ENCODE measurements at places on chromosomes 11 and 22.

DNA sequence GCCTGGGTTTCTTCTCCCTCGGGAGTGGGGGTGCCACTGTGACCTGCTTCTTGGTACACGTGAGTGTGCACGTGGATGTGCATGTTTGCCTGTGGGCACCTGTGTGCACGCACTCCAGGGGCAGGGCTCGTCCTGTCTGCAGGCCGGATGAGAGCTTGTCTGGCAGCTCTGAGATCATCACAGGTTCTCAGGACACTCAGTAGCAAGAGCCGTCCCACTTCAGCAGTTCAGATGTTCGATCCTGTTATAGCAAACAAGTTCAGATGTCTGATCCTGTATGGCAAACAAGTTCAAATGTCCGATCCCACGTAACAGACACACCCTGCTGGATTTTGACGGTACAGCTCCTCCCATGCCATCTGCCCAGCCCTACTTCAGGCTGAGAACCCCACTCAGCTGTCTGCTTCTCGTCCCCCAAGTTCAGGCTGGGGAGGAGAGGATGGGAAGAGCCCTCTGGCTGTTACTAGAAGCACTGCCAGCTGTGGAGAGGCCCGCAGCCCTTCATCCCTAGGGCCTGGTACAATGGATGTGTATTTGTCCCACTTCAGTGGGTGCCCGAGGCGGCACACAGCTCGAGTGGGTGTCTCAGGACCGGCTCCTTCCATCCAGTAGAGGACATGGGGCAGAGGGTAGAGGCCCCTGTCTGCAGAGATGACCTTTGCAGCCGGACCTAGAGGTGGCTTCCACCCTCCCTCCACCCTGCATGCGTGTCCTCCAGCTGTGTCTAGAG is 1126.9 kb downstream of the BRD1 start:
- no peak for DNase-seq

DNA sequence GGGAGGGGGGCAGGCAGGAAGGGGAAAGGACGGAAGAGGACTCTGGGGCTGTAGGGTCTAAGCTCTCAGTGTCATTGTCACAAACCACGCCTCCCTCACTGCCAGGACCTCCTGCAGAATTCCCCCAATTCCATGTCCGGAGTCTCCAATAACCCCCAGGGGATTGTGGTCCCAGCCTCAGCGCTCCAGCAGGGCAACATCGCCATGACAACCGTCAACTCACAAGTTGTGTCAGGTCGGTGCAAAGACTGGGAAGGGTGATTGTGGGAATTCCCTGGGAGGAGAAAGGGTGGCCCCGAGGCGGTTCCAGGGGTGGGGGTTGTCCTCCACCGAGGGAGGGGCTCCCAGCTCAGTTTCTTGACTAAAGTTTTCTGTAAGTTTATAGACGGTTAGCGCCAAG is 86.0 kb downstream of the FEZ1 start:
- DNase-seq, result peak; percentile 17

- DNase-seq, result no peak
Measured at GRCh38 chr11:129190087-129190486, 2.0 kb downstream of the ARHGAP32 start.

- no peak for DNase-seq
Measured at GRCh38 chr11:114876234-114876633, 197.9 kb downstream of the NXPE2 start.

DNA sequence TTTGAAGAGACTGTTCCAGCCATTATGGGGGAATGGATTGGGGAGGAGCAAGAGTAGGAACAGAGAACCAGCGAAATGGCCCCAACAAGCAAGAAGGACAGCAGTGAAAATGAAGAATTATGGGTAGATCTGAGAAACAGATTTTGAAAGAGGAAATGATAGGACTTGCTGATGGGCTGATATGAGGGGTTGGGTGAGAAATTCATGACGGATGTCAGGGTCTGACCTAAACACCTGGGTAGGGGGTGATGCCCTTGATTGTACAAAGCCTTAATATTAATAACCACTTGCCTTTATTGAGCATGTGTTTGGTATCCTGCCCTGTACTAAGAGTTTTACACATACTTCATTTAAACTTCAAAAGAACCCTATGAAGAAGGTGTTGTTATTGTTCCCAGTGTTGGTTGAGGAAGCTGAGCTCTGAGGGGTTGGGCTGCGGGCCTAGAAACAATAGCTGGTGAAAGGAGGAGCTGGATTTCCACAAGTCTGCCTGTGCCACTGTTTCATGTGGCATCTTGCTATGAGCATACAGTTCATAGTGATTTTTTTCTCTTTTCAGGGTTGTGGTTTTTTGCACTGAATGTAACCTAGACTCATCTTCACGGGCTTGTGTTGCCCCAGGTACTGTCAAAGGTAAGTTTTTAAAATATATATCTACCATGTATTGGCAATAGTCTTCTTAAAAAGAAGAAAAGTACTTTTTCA is 61.1 kb upstream of the TNRC6B start:
- DNase-seq, result peak; percentile 69

DNA sequence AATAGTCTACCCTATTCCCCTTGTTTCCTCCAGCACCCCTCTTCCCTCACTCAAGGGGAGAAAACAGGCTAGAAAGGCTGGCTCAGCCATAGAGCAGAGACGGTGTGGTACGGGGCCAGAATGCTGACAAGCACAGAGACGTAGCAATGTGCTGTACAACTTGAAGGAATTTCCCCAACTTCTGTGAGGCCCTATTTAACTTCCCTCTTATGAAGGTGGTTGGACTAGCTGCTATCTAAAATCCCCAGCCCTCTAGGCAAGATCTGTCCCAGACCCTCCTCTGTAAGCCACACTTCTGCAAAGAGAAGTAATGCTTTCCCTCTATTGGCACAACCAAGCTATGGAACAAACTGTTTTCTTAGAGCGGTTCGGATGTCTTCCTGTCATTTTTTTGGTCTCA is 37.8 kb downstream of the PLEKHA7 start:
- no peak for DNase-seq

DNA sequence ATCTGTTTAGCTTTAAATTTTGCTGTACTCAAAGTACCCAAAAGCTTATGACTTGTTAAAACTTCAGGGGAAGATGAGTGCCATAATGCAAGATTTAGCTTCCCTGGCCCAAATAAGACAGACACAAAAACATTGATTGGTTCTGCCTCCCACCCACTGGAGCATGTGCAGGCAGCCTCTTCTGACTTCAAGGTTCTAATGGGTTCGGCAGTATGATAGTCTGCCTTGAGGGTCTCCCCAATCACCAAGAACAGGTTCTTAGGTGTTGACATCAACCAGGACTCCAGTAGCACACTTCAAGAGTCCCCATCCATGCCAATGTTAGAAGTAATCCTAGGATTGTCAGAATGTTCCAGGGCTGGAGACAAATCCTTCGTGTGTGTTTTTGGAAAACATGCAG is 12.5 kb downstream of the EIF4G2 start:
- DNase-seq, result no peak
